ENCODE measurements at places on chromosomes 6 and 20. TPM values are rescaled to one million over a fixed set of nuclear protein-coding genes. Genes with fewer than 3 reads are reported as not detected.
A peak's percentile ranks its signal among the peaks of the same experiment; 100 is the strongest.

OR2B2 gene
- not detected for total RNA-seq

GRCh38 chr6:99348288-99349170 is 945 bp downstream of the FAXC start:
- H3K27ac ChIP-seq, result no peak overlapping the region
- peak overlapping the region; percentile 81 for H3K4me3 ChIP-seq
- H3K4me1 ChIP-seq, result peaks cover 43% of the 10 kb centered on the region

DNA sequence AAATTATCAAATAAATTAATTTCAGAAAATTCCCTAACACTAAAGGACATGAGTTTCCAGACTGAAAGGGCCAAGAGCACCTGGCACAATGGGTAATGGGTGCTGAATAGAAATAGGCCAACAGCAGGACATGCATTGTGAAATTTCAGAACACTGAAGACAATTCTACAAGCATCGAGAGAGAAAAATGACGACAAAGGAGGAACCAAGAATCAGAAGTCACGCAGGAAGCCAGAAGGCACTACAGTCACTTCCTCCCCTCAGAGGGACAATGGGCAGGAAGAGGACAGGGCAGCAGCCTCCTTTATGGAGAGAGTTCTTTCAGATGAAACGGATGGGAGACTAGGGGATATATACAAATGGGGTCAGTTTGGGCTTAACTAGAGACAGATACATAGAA is 29.6 kb downstream of the PCNA start:
- H3K27me3 ChIP-seq, result no peaks in the 10 kb centered on the region
- H3K4me3 ChIP-seq, result no peak overlapping the region
- peaks cover 4% of the 10 kb centered on the region for H3K36me3 ChIP-seq
- no peak overlapping the region for H3K27ac ChIP-seq

DNA sequence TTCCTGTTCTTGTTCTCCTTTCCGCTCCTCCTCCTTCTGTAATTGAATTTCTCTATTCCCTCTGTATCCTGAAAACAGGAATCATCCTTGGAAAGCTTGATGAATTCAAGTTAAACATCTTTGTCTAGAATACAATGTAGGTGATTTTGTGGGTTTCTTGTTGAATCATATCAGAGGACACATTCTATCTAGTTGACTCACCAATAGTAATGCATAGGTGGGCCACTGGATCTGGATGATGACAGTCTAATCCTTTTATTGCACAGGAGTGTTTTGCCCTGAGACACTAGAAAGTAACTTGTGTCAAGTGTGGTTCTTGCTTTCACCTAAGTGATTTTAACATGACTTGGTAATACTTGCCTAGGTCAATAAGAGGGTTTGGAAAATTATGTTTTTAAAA is 164.3 kb downstream of the RFPL4B start:
- H3K27ac ChIP-seq, result no peak overlapping the region
- no peak for DNase-seq
- H3K4me3 ChIP-seq, result no peak overlapping the region

DNA sequence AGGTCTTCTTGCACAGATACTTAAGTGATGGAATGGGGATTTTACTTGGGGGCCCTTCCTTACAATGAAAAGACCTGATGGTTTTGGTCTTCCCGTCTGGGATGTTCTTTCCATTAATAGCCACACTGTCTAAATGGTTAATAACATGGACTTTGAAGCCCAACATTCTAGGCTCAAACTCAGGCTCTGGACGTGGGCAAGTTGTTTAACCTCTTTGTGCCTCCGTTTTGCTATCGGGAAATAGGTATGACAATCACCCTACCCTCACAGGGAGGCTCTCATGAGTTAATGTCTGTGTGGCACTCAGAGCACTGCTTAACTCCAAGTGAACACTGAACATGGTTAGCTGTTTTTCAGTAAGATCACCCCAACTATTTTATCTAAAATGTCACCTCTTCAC is 360.7 kb upstream of the FLRT3 start:
- H3K27ac ChIP-seq, result no peak overlapping the region
- no peaks in the 10 kb centered on the region for H3K27me3 ChIP-seq
- no peak overlapping the region for H3K4me3 ChIP-seq
- no peaks in the 10 kb centered on the region for H3K4me1 ChIP-seq
- DNase-seq, result no peak
- no peaks in the 10 kb centered on the region for H3K36me3 ChIP-seq

GRIK2 gene
- 6.0 TPM for total RNA-seq

DNA sequence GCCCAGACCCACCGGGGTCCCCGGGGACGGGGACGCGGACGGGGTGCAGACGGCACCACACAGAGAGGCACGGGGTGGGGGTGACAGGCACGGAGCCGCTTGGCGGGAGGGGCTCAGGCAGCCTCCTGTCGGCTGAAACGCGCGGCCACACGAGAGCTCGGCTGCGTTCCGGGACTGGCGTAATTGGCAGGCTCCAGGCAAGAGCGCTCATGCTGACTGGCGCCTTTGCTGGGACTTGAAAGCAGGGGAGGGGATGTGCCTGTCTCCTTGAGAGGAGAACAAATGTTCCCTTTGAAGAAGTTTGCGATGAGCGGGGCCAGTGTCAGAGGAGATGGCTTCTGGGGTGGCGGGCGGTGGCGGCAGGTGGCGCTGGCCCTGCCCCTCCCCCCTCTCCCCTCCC is 25.8 kb downstream of the BHLHE23 start:
- no peak overlapping the region for H3K27ac ChIP-seq
- no peaks in the 10 kb centered on the region for H3K36me3 ChIP-seq
- no peak for DNase-seq
- H3K4me1 ChIP-seq, result peaks cover 31% of the 10 kb centered on the region
- H3K27me3 ChIP-seq, result peaks cover 8% of the 10 kb centered on the region

- no peaks in the 10 kb centered on the region for H3K27me3 ChIP-seq
- H3K36me3 ChIP-seq, result peaks cover 40% of the 10 kb centered on the region
- DNase-seq, result no peak
- H3K4me3 ChIP-seq, result no peak overlapping the region
- no peak overlapping the region for H3K27ac ChIP-seq
Measured at GRCh38 chr20:38060536-38060935, 27.0 kb downstream of the RPRD1B start.

SLC26A8 gene
- total RNA-seq, result 0.80 TPM

- no peak for DNase-seq
- H3K4me3 ChIP-seq, result no peak overlapping the region
- H3K27me3 ChIP-seq, result no peaks in the 10 kb centered on the region
- H3K4me1 ChIP-seq, result peaks cover 21% of the 10 kb centered on the region
- no peak overlapping the region for H3K27ac ChIP-seq
Measured at GRCh38 chr6:113653275-113653674, 203.9 kb upstream of the MARCKS start.

GRCh38 chr20:48284837-48285236 is 499.6 kb upstream of the SULF2 start:
- H3K27ac ChIP-seq, result no peak overlapping the region
- no peak for DNase-seq
- peaks cover 2% of the 10 kb centered on the region for H3K36me3 ChIP-seq
- H3K4me3 ChIP-seq, result no peak overlapping the region

KIF3B gene
- 18.2 TPM for total RNA-seq

PHACTR3 gene
- total RNA-seq, result 0.30 TPM

TAGAP gene
- total RNA-seq, result 0.27 TPM

GRCh38 chr6:11160199-11160598 is 48.7 kb upstream of the ERVFRD-1 start:
- no peak for DNase-seq
- H3K27ac ChIP-seq, result no peak overlapping the region
- H3K36me3 ChIP-seq, result no peaks in the 10 kb centered on the region
- H3K4me1 ChIP-seq, result peaks cover 15% of the 10 kb centered on the region

WFDC5 gene
- total RNA-seq, result not detected

DNA sequence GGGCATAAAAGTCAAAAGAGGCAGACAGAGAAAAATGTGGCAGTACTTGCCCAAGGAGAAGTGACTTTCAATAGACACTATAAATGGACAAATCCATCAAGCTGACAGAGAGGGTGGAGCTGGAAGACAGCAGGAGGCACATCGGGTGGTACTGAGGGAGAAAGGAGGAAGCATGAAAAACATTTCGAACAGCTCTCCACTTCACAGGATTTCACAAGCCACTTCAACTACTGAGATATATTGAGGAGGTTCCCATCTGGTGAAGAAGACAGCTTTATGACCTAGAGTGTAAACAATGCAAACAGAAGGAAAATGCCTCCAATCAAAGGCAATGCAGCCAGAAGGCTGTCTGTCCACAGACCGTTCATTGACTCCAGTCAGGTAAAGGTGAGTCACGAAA is 259.4 kb upstream of the ECI2 start:
- no peak overlapping the region for H3K27ac ChIP-seq
- peaks cover 9% of the 10 kb centered on the region for H3K4me1 ChIP-seq
- no peaks in the 10 kb centered on the region for H3K36me3 ChIP-seq
- H3K27me3 ChIP-seq, result no peaks in the 10 kb centered on the region

ULBP3 gene
- 5.6 TPM for total RNA-seq

GRCh38 chr20:51380401-51381385 is 161.8 kb downstream of the NFATC2 start:
- H3K27ac ChIP-seq, result no peak overlapping the region
- H3K4me1 ChIP-seq, result peaks cover 9% of the 10 kb centered on the region
- H3K4me3 ChIP-seq, result no peak overlapping the region
- H3K27me3 ChIP-seq, result no peaks in the 10 kb centered on the region
- no peak for DNase-seq
- no peaks in the 10 kb centered on the region for H3K36me3 ChIP-seq

DNA sequence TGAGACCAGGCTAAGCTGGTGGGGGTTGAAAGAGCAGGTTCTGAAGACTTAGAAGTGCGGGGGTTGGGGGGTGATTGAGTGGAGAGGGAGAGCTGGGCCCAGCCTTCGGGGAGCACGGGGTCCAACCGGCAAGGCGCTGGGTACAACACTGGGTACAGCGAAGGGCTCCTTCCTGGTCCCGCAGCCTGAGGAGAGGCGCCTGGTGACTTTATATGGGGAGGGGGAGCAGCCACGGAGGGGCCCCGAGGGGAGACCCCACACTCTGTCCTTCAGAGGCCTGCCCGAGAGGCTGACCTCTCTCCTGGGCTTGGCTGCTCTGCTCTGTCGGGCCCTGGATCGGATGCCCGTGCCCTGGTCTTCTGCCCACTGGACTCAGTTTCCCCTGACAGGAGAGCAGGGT is 10.4 kb upstream of the NTSR1 start:
- H3K4me3 ChIP-seq, result no peak overlapping the region
- peaks cover 3% of the 10 kb centered on the region for H3K27me3 ChIP-seq
- DNase-seq, result no peak
- no peak overlapping the region for H3K27ac ChIP-seq
- no peaks in the 10 kb centered on the region for H3K36me3 ChIP-seq

DNA sequence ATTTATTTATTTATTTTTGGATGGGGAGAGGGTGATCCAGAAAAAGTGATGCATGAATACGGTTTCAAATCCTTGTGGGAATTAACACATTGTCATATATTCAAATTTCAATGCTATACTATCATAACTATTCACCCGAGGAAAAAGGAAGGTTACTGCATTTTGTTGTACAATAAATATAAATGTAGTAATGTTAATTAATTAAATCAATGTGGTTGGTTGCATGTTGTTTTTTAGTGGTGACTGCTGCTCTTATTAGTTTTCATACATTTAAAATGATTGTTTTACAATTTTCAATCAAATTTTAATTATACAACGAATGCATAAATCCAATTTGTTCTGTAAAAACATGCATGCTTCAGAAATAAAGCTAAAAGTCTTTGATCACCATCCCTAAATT is 180.5 kb downstream of the ZFP64 start:
- peaks cover 13% of the 10 kb centered on the region for H3K4me1 ChIP-seq
- no peak overlapping the region for H3K27ac ChIP-seq
- no peak for DNase-seq
- no peaks in the 10 kb centered on the region for H3K27me3 ChIP-seq
- H3K4me3 ChIP-seq, result no peak overlapping the region
- no peaks in the 10 kb centered on the region for H3K36me3 ChIP-seq

SLC22A7 gene
- total RNA-seq, result not detected

STK4 gene
- total RNA-seq, result 37.9 TPM

SMIM26 gene
- total RNA-seq, result 78.1 TPM

SCRT2 gene
- 0.14 TPM for total RNA-seq

DNA sequence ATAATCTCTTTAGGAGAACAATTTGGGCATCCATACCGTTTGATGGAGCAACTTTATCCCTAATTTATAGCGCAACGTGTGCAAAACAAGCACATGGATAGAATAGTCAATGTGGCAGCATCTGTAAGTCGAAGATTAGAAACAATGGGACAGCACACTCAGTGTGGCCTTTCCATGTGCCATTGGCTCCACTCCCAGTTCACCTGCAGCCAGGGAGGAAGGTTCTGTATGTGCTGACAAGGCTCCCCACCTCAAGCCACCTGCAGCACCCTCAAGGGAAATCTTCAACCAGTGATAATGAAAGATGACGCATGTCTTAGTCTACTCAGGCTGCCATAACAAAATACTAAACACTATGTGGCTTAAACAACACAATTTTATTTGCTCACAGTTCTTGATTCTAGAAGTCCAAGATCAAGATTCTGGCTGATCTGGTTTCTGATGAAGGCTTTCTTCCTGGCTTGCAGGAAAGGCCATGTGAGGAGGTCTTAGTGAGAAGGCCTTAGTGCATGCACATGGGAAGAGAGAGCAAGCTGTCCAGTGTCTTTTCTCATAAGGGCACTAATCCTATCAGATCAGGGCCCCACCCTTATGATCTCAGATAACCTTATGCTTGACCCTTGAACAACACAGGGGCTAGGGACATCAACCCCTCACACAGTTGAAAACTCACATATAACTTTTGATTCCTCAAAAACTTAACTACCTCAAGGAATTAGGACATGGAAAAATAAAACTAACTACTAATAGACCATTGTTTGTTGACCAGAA is 34.9 kb upstream of the SHLD1 start:
- no peak overlapping the region for H3K27ac ChIP-seq
- H3K4me3 ChIP-seq, result no peak overlapping the region
- peaks cover 5% of the 10 kb centered on the region for H3K4me1 ChIP-seq

GRCh38 chr6:138285800-138286199 is 67.5 kb upstream of the PBOV1 start:
- peaks cover 3% of the 10 kb centered on the region for H3K4me1 ChIP-seq
- H3K36me3 ChIP-seq, result peaks cover 16% of the 10 kb centered on the region
- no peaks in the 10 kb centered on the region for H3K27me3 ChIP-seq
- no peak overlapping the region for H3K4me3 ChIP-seq
- no peak for DNase-seq

DNA sequence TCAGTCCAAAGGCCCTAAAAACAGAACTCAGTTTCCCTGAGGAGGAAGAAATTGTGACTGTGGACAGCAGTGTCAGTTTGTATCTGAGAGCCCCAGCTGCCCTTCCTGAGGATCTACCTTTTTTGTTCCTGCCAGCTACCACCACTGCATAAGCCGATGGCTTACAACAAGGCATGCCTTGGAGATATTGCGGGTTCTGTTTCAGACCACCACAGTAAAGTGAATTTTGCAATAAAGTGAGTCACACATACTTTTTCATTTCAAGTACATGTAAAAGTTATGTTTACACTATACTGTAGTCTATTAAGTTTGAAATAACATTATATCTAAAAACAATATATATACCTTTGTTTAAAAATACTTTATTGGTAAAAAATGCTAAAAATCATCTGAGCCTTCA is 9.6 kb upstream of the CST3 start:
- no peak for DNase-seq
- no peak overlapping the region for H3K4me3 ChIP-seq
- H3K36me3 ChIP-seq, result no peaks in the 10 kb centered on the region

ADAM33 gene
- 7.0 TPM for total RNA-seq

GRCh38 chr20:36167902-36168503 is 13.5 kb downstream of the EPB41L1 start:
- no peaks in the 10 kb centered on the region for H3K36me3 ChIP-seq
- H3K27ac ChIP-seq, result no peak overlapping the region
- H3K4me3 ChIP-seq, result no peak overlapping the region
- H3K27me3 ChIP-seq, result no peaks in the 10 kb centered on the region
- no peak for DNase-seq
